AG04450 (cell line): ENCODE measurements at places on chromosomes 5 and 9.

GRCh38 chr9:102185371-102185770 is 446.9 kb upstream of the GRIN3A start:
- no peak for DNase-seq

- DNase-seq: no peak
Measured at GRCh38 chr5:136001466-136001981, 27.3 kb upstream of the TGFBI start.

DNA sequence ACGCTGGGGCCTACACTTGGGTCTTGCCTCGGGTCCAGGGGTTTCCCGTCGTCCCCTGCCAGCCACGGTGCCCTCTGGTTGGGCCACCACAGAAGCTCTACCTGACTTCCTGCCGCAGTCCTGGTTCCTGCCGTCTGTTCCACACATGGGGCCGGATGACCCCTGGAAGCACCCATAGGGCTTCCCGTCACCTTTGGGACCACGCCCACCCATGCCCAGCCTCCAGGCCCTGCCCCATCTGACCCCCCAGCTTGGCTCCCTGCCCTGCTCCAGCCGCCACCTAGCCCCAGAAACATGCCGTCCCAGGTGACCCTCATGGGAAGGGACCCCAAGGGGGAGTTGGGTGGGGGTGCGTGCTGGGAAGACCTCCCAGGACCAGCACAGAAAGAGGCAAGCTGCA is 13.7 kb downstream of the MRPL36 start:
- DNase-seq: no peak

GRCh38 chr9:92603990-92604389 is 65.9 kb downstream of the IPPK start:
- no peak for DNase-seq

- DNase-seq: no peak
Measured at GRCh38 chr5:39541920-39542319, 117.1 kb upstream of the DAB2 start.

GRCh38 chr9:137234758-137235423 is 4.2 kb downstream of the SLC34A3 start:
- no peak for DNase-seq

DNA sequence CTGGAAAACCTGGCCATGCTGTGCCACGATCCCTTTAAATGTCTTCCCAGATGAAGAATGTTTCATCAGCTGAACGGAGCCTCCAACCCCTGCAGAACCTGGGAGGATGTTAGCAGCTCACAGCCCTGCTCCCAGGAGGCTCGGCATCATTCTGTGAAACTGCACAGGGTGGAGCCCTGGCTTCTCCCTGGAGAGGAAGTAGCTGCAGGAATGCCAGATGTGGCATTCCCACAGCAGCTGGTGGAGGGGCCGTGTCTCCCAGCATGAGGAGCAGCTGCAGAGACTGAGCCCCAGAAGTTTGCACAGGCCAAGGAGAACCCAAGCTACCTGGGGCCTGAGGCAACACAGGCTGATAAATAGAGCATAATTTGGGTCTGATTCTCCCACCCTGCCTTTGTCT is 165.8 kb upstream of the MAP3K1 start:
- DNase-seq: no peak

DNA sequence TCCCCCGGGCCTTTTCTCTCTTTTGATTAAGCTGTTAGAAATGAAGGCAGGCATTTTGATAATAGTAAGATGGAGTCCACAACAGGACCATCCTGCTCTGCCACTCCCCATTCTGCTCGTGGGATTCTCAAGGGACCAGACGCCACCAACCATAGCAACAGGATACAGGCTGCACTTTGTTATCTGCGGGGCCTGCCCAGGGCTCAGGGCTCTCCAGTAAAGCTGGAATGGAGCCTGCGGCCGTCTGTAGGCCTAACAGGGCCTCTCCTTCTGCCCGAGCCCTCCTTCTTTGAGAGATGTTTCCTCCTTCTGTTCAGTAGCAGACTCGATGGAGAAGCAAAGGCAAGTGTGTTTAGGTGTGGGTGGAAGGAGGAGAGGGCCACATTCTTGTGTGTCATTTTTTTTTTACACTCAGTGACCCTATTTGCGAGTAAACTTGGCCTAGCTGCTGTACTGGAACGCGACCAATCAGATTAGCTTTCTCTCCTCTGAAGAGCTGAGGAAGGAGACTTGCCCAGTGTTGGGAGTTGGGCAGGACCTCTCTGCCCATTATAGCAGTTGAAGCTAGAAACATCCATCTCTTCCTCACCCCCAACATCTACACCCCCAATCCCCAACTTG is 8.9 kb upstream of the EPB41L4B start:
- no peak for DNase-seq

DNA sequence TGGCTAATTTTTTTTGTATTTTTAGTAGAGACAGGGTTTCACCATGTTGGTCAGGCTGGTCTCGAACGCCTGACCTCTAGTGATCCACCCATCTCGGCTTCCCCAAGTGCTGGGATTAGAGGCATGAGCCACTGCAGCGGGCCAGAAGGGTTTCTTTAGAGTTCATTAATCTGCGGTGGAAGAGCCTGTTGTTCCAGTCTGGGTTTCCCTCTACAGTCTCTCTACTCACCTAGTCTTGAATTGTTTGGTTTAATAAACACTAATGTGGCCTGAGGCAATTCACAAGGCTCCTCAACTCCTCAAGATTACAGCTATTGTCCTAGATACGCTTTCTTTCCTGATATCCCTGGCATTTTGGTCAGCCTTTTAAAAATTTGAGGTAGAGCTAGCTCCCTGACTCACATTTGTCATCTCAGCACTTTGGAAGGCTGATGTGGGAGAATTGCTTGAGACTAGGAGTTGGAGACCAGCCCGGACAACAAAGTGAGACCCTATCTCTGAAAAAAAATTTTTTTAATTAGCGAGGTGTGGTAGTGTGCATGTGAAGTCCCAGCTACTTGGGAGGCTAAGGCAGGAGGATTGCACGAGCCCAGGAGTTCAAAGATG is 4.6 kb upstream of the SAR1B start:
- DNase-seq: no peak

DNA sequence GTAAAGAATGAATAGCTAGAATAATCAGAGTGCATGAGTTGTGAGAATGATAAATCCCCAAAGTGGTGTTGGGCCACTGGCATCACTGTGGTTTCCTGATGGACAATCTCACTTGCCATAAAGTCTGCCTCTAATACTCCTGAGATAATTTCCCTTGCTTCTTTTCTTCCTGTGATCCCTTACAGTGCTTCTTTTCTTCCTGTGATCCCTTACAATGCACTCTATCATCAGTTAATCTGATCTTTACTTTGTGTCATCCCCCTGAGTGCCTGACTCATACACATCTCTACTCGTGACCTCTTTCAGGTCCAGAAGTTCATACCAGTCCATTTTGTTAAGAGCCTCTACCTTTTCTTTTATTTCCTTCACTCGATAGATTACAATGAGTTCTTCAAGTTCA is 418.3 kb downstream of the HCN1 start:
- DNase-seq: no peak

DNA sequence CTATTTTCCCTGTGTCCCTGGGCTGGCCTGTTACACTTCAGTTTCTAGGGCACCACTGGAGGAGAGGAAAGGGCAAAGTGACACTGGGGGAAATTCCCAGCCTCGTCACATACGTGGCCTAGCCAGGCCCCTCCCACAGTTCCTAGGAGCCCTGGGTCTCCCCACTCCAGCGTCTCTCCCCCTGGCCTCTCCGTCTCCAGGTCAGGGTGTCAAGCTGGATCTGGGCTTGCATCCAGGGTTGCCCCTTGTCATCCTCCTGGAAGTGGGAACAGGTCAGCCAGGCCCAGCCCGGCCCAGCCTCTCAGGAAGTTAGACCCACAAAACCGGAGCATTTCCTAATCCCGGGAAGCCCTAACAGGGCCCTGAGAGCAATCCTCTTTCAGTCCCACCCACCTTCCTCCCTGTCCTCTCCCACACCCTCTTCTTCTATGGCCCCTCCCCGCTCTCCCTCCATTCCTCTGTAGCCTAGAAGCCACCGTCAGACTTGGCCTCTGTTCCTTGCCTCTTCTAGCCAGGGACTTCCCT is 4.7 kb upstream of the TNIP1 start:
- no peak for DNase-seq

- no peak for DNase-seq
Measured at GRCh38 chr5:156893517-156893916, 43.4 kb downstream of the PPP1R2B start.

GRCh38 chr9:942805-943580 is 33.5 kb upstream of the DMRT3 start:
- no peak for DNase-seq

DNA sequence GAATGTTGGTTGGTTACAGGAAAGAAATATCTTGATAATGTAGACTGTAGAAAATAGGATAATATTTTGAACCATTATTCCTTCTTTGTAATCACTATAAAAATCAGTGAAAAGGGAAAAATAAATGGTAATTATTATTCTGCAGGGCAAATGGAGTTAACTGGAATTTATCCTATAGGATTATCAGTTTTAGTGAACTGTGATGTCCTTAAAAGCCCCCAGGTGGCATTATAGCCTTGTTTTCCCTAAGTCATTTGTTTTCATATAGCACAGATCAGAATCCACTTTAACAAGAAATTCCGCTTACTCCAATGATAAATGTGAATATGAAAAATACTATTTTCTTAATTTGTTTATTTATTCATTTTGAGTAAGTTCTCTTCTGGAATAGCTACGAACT is 26.2 kb upstream of the WDR41 start:
- DNase-seq: no peak

DNA sequence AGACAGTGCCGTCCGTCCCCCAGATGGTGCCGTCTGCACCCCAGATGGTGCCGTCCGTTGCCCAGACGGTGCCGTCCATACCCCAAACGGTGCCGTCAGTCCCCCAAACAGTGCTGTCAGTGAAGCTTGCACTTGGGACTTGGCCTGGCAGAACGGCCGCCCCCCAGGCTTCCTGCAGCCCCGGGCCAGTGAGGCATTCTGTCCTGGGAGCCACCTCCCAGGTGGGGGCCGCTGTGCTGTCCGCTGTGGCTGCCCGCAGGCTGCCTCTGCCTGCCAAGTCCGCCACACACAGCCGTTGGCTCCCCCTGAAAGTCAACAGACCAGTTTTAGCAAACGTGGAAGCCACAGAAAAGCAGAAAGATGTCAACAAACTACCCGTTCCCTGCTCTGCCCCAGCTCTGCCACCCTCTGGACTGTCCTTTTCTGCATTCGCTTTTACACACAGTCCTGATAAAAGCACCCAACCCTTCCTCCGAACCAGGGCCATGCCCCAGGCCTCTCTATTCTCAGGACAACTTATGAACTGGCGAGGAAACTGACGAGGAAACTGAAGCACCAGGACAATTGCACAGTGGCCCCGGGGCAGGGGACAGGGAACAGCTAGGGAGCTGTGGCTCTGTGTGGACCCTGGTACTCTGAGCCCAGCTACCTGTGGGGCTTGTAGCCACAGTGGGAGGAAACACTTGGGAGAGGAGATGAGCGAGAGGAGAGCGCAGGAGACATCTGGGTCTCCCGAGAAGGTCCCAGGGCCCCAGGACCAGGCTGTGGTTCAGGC is 39.6 kb upstream of the RXRA start:
- no peak for DNase-seq

DNA sequence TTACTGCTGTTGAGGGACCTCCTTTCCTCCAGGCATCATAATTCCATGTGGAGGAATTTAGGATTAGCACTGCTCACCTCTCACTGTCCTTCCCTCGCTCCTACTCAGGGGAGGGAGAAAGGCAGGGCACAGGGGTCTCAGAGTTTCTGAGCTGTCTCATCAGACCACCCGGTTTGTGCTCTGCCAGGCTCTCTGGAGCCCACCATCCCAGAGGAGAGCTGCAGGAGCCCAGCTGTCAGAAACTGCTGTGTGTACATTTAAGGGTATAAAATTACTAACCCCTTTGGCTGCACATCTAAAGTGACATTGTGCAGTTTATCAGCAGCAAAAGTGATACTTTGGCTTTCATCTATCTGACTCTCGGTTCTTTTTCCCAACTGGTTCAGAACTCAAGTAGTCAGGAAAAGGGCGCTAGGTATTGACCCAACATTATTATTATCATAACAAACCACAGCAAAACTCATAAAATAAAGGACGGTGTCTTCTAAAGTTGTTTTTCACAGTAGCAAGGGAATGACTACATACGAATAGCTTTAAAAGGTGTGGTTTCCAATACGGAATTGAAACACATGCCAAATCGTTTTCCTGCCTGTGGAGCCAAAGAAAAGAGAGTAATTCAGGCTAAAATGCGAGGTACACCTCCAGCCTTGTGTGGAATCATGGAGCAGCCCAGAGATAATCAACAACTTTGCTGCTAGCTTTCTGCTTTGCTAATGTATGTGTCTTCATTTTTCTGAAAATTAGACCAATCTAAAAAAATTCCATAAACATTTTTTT is 348.1 kb downstream of the TMEM167A start:
- no peak for DNase-seq

DNA sequence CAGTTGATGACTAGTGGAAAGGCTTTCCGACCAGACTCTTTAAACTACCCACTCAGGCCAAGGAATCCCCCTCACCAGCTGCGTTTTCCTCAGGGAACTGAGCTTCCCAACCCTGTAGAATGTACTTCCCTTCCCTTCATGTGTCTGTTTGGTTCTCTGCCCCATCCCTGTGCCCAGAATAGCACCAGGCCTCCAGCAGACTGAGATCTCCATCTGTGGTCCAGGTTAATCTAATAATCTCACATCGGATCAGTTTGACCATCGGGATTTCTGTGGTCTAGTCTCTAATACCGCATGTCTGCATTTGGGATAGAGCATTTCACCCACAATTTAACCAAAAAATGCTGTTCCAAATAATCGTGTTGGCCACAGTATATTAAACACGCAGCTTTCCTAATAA is 237.2 kb downstream of the ROR2 start:
- DNase-seq: no peak

GRCh38 chr5:158868546-158868945 is 231.2 kb downstream of the EBF1 start:
- no peak for DNase-seq

GRCh38 chr5:97096191-97096590 is 46.2 kb downstream of the LIX1 start:
- no peak for DNase-seq

DNA sequence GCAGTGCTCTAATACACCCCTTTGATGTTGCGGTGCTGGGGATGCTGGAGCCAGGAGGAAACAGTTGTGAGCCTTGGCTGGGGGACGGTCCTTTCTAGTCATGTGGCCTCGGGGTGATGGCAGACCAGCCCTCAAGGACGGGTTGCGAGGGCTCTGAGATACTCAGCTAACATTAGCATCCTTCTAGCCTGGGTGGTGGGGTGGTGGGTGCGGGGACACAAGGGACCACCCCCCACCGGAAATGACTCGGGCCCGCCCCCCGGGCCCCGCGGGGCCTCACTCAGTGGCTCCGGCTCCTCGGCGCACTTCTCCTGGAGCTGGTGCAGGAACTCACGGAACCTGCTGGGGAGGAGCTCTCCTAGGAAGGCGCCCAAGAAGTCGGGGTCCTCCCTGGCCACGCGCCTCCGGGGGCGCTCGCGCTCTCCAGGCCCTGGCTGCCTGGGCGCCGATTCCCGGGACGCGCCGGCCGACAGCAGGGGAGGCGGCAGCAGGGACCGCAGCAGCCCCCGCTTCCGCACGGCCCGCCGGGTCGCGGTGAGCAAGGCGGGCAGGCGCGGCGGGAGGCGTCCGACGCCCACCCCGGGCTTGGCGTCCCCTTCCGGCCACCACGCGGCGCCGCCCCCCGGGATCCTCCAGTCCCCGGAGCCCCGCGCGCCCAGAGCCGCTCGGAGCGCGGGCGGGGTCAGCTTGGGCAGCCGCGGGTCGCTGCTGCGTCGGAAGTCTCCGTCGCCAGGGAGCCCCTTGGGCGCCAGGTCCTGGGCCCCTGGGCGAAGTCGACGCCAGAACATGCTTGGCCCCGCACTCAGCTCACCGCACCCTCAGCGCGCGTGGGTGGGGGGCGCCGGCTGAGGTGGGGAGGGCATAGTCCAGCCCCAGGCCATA is 873 bp downstream of the C9orf50 start:
- DNase-seq: no peak

- DNase-seq: no peak
Measured at GRCh38 chr9:8366161-8366926, 566.8 kb upstream of the DMAC1 start.
